ENCODE measurements at places on chromosomes 6 and 20. TPM values are rescaled to one million over a fixed set of nuclear protein-coding genes. Genes with fewer than 3 reads are reported as not detected.
A peak's percentile ranks its signal among the peaks of the same experiment; 100 is the strongest.

- DNase-seq = no peak
- H3K4me3 ChIP-seq = no peak overlapping the region
- H3K4me1 ChIP-seq = no peaks in the 10 kb centered on the region
- no peaks in the 10 kb centered on the region for H3K36me3 ChIP-seq
Observed at GRCh38 chr20:38426006-38426897, 8.9 kb downstream of the SNHG17 start.

GRCh38 chr20:17684077-17684888 is 2.2 kb upstream of the RRBP1 start:
- no peak overlapping the region for H3K4me3 ChIP-seq
- no peak overlapping the region for H3K27ac ChIP-seq
- peak; percentile 52 for DNase-seq
- H3K27me3 ChIP-seq = no peaks in the 10 kb centered on the region
- no peaks in the 10 kb centered on the region for H3K4me1 ChIP-seq

Gene CEP85L
- total RNA-seq = 3.2 TPM

Gene CDH26
- total RNA-seq = 1.7 TPM
